Keratinocyte (primary cell): ENCODE measurements at places on chromosomes 16 and 17. TPM values are rescaled to one million over a fixed set of nuclear protein-coding genes. Genes with fewer than 3 reads are reported as not detected.

GRCh38 chr16:83586036-83586435 lies 221.7 kb upstream of the HSBP1 start:
- no peaks in the 10 kb centered on the region for H3K27me3 ChIP-seq
- peaks cover 8% of the 10 kb centered on the region for H3K4me1 ChIP-seq
- no peaks in the 10 kb centered on the region for H3K36me3 ChIP-seq
- DNase-seq = no peak
- H3K4me3 ChIP-seq = no peak overlapping the region

GRCh38 chr17:45364531-45365390 lies 47.9 kb upstream of the MAP3K14 start:
- no peak overlapping the region for H3K27ac ChIP-seq
- no peaks in the 10 kb centered on the region for H3K36me3 ChIP-seq
- H3K4me1 ChIP-seq = no peaks in the 10 kb centered on the region
- no peak for DNase-seq
- no peak overlapping the region for H3K4me3 ChIP-seq
- no peaks in the 10 kb centered on the region for H3K27me3 ChIP-seq

Gene KRTAP4-9
- not detected in 3 replicates for polyA plus RNA-seq

Gene DDX5
- polyA plus RNA-seq = 470 to 793 TPM (median 689 TPM) in 3 replicates

Gene SLC2A4
- 0.05 TPM in 1 of 3 replicates, not detected in the others for polyA plus RNA-seq

- peaks cover 10% of the 10 kb centered on the region for H3K4me1 ChIP-seq
- H3K4me3 ChIP-seq = no peak overlapping the region
- H3K27ac ChIP-seq = no peak overlapping the region
- no peak for DNase-seq
These were observed 362.4 kb downstream of the SLC39A11 start for GRCh38 chr17:72730077-72730476.

DNA sequence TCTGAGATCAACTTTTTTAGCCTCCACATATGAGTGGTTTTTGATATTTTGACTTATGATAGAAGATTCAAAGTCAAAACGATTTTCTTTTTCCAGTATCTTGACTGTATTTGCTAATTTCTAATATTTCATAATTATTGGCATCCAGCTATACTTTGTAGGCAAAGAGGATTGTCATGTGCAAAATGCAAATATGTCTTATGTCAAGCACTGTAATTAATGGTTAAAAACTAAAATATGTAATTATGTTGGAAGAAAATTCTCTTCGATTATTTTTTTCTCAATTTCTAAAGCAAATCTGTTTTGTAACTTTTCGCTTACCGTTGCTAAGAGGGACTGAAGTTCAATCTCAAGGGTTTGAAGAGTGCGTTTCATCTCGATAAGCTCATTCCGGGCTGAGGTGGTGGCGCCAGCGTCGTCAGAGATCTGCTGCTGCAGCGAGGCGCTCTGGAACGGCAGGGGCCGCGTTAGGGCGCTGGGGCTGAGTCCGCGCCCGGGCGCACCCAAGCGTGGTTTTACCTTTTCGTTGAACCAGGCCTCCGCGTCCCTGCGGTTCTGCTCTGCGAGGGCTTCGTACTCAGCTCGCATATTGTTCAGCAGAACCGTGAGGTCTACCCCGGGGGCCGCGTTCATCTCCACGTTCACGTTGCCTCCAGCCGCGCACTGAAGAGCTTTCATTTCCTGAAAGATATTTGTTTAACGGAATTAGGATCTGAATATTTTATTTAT lies 3.0 kb downstream of the KRT27 start:
- H3K4me1 ChIP-seq = peaks cover 4% of the 10 kb centered on the region
- peaks cover 4% of the 10 kb centered on the region for H3K27me3 ChIP-seq
- no peak overlapping the region for H3K4me3 ChIP-seq
- DNase-seq = no peak
